Mesangial cell (primary cell): ENCODE measurements at places on chromosomes 6 and 20. TPM values are rescaled to one million over a fixed set of nuclear protein-coding genes. Genes with fewer than 3 reads are reported as not detected.

The CLPSL1 gene
- not detected in 2 replicates for total RNA-seq

The IL22RA2 gene
- not detected in 2 replicates for total RNA-seq

The BPIFB4 gene
- total RNA-seq = not detected in 2 replicates

The SLC26A8 gene
- 0.49 TPM in 1 of 2 replicates, not detected in the other for total RNA-seq

The MYH7B gene
- under 0.01 and 0.76 TPM in 2 replicates for total RNA-seq
